ENCODE measurements at places on chromosomes 3 and 15.

GRCh38 chr15:101179341-101180153 lies 72.3 kb downstream of the CHSY1 start:
- DNase-seq, result no peak

GRCh38 chr15:99137111-99137546 lies 32.2 kb downstream of the SYNM start:
- DNase-seq, result no peak

DNA sequence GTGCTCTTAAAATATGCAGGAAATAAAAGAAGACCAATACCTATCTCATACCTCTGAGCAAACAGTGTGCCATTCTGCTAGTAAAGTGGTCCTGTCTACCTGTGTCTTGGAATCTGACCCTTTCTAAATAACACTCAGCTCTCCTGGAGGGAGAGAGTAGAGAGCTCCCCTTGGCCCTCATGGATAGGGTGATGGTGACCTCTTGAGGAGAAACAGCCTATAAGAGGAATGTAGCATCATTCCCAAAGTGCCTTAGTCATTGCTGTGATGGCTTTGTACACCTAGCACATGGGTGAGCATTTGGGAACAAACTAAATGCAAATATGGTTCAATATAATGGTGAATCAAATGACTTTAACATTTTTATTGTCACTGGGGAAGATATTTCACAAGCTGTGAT lies 10.0 kb downstream of the SNTN start:
- DNase-seq, result no peak

DNA sequence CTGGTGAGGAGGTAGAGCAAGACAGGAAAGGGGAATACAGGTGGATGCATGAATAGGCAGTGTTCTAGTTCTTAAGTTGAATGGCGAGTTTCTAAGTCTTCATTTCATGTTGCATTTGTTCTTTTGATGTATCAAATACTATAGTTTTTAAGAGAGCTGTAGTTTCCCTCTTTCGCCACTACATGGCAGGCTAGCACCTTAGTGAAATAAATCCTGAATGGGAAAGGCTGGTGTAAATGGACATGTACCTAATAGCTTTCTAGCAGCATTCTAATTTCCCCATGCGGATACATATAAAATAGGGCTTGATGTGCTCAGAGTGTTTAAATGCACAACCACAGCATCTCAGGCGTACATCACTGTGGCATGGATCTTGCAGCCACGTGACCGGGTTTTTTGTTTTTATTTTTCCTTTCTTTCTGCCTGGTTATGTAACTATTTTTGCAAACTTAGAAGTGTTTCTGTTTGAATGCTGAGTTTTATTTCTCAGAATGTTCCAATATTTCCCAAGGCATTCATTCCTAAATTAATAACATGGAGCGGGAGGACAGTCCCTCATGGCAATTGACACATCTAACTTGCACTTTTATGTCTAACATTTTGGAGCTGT lies 23.5 kb upstream of the CLN6 start:
- no peak for DNase-seq

DNA sequence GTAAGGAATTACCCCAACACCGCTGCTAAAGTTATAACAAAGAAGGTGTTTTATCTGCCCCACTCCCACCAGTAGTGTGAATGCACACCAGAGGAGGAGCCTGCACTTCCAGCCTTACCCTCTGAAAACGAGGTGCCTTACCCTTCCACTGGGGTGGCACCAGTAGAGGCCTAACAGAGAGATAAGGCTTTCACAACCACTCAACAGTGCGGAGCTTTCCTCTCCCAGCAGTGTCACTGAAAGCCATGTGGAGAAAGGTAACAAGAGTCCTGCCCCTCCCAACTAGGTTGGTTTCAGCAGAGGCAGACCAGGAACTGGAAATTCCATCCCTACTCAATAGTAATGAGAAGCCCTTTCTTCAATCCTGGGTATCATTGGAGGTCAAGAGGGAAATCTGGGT lies 539.2 kb downstream of the VGLL3 start:
- DNase-seq, result no peak

DNA sequence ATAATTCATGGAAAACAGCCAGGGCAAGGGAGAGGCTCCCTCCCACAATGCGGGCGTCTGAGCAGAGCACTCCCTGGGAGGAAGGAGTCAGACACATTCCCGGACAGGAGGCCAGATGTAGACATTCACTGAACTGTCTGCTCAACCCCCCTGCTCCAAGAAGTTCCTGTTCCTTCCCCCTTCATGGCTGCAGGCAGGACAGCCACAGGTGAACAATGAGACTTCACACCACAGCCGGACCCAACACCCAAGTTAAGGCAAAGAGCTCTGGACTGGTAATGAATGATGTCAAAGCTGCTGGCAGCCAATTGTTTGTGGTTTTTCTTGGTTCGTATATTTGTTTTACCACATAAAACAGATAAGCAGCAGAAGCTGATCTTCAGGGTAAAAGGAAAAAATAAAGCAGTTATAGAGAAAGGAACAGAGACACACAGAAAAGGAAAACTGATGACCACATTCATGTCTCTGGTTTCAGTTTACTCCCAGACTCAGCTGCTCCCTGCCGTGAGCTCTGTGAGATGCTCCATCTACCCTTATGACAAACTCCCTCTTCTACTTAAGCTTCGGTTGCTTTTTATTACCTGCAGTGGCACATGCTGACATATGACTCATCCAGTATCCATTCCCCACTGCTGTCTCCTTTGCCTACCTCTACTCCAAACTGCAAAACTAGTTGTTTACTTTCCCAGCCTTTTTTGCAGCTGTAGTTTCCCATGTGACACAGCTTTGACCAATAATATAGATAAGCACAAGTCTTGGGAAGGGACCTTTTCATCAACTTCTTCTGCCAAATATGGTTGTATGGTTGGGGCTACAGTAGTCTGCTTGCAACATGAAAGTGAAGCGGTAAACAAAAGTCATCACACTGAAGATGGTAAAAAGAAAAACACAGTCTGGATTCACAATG lies 33.1 kb downstream of the DZIP1L start:
- no peak for DNase-seq

GRCh38 chr3:9279966-9280365 lies 30.5 kb upstream of the SRGAP3 start:
- no peak for DNase-seq

GRCh38 chr15:69156736-69157381 lies 3.6 kb upstream of the GLCE start:
- DNase-seq, result no peak

DNA sequence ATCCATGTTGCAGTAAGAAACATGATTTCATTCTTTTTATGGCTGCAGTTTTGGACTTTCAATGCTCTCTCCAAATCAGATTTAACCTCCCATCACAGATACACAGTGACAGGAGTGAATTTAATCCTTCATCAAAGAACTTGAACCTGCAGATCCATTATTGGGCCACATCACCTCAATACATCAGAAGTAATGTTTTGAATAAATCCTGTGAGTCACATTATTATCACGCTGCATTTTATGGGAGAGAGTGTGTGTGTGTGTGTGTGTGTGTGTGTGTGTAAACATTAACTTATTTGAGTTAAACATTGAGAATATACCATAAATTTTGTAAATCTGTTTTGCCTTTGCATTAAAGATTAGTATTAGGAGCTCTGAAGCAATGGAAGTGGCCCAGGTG lies 316.7 kb downstream of the FOXP1 start:
- no peak for DNase-seq

DNA sequence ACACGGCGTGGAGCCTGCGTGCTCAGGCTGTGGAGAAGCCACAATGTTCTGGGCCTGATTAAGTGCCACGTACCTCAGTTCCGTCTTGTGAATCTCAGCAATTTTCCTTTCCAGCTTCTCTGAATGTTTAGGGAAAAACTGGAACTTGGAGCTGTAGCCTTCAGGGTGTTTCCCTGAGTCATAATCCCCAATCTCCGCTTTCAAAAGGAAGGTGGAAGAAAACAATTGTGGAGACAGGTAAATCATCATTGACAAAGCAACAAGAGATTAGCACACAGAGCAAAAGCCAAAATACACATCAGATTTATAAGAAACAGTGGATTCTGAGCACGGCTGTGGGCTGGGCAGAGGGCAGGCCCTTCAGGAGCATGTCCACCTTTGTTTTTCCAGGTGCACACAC lies 79.0 kb downstream of the WDR76 start:
- DNase-seq, result no peak

GRCh38 chr3:10116928-10117327 lies 1.5 kb downstream of the BRK1 start:
- DNase-seq, result no peak

DNA sequence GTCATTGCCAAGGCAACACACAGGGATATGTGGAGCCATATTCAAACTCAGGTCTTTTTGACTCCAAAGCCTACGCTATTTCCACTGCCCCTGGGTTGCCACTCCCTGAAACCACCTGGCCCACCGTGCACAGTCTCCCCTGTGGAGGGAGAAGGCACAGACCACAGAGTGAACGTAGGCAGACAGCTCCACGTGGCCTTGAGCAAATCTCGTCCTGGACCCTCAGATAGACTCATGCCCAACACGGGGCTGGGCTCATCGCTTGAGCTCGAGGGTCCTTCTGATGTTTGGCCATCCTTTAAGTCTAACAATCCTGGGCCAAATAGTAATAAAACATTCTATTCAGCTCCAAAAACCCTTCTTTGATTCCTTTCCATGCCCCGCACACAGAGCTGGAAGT lies 72.0 kb downstream of the CPN2 start:
- DNase-seq, result no peak

- DNase-seq, result no peak
These were observed 565.3 kb upstream of the ROBO2 start for GRCh38 chr3:76474632-76475031.

- DNase-seq, result no peak
These were observed 126.4 kb upstream of the FAM3D start for GRCh38 chr3:58792921-58793451.

DNA sequence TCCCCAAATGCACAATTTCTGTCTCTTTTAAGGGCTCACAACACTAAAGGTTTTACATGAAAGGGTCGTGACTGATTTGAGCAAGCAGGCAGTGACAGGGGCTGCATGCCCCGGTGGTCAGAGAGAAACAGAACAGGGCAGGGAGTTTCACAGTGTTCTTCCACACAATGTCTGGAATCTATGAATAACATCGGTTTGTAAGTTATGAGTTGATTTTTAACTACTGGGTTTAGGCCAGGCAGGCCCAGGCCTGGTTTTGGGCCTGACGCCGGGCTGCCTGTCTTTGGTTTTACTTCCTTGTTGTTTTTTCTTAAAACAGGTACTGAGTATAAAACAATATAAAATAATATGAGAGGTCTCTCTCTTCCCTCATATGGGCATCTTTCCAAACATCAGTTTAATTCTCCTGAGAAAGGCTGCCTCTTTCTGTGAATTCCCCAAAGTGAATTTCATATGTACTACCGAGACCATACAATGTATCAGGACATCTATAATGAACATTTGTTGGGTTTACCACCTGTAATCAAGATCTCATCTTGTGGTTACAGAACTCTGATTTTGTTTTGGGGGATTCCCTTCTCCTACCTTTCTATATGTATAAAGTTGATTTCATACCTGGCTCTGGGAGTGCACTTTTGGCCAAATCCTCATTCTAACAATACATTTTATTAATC lies 74.4 kb downstream of the CD200 start:
- no peak for DNase-seq

DNA sequence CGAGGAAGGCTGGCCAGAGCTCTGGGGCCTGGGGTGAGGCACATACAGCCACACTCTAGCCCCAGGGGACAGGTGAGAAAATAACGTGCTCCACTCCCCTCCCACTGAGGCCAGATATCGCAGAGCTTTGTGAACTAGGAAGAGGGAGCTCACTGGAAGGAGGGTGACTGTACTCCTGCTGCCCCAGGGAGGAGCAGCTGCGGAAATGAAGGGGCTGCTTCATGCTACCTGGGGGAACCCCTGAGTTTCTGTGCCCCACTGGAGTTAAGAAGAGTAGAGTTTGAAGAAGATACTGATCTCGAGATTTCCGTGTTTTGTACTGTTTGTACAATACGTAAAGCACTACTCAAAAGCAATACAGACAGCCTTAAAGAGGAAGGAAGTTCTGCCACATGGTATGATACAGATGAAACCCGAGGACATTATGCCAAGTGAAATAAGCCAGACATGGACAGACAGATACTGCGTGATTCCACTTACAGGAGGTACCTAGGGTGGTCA lies 44.6 kb downstream of the CMTM6 start:
- no peak for DNase-seq

GRCh38 chr3:46627078-46627477 lies 14.8 kb downstream of the FAM240A start:
- no peak for DNase-seq

DNA sequence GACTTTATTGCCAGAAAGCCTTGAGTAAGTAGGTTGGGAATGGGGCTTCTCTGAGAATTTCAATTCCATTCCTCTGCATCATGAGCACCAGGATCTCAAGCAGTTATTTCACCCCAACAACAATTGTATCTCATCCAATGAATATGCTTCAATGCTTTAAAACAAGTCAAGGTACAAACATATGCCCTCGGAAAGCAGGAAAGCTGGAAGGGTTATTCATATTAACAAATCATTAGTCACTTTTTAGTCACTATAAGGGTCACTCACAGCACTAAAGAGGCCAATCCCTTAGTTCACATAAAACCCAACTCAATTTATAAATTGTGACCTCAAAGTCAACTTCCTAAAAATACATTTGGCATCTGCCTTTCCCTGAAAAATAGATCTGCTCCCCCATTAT lies 16.2 kb downstream of the MB21D2 start:
- DNase-seq, result no peak

DNA sequence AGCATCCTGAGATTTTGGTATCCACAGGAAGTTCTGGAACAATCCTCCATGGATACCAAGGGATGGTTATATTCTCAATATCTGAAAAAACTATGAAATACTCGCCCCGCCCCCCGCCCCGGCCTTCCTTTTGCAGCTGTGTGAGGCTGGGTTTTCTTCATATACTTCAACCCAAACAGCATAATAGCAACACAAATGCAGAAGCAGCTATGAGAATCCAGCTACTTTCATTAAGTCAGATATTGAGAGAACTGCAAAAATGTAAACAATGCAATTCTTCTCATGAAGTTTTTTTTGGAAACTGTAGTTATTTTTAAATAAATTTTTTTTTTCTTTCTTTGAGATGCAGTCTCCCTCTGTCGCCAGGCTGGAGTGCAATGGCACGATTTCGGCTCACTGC lies 10.9 kb upstream of the IDH2 start:
- no peak for DNase-seq

DNA sequence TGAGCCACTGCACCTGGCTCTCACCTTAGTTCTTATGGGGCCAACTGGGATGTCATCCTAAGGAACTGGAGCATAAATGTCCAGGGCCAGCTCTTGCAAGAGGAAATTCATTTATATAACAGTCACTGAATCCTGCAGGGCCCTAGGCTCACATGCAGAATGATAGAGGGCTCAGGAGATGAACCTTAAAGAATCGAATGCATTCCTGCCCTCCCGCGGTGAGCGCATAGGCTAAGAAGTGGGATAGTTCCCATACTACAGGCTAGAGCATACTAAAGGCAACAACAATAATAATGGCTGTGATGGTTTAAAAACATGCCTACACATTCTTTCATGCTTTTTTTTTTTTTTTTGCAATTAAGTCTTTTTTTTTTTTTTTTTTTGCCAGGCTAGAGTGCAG lies 17.1 kb upstream of the CSRNP1 start:
- no peak for DNase-seq

Data from activated T-cell treated with anti-CD3 and anti-CD28 coated beads for 4 hours (primary cell).